Activated T-helper 1 cell treated with anti-CD3 and anti-CD28 coated beads, Interleukin-12 subunit alpha, Interleukin-12 subunit beta, Interleukin-2, Interleukin-4 antibody, amounts not matched to agents 30 ng/mL and 10 ng/mL and 1 ng/mL, durations not matched to agents 14 hours and 24 hours and 36 hours (primary cell): ENCODE measurements at places on chromosomes 16 and 17.

DNA sequence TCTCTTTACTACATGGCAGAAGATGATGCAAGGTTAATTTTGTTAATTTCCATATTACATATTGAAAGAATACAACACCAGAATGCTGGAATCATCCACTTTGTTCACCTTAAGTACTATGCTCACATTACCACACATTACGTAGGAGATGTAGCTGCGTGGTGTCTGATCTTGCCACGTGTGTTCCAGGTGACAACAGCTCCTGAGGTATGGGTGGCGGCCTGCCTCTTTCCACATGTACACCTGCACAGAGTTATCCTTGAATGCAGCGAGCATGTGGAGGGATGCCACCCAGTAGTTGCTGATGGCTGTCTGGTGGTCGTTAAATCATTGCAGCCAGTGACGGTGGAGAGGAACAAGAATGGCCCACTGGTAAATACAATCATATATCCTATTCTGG, 740.5 kb upstream of the EEF2KMT start:
- no peak for DNase-seq

- no peak for DNase-seq
Measured at GRCh38 chr16:7404217-7404616, 71.6 kb downstream of the RBFOX1 start.

- no peak for DNase-seq
Measured at GRCh38 chr17:31820691-31821435, 38.2 kb downstream of the COPRS start.

GRCh38 chr17:1273492-1274244, 3.4 kb downstream of the BHLHA9 start:
- no peak for DNase-seq

DNA sequence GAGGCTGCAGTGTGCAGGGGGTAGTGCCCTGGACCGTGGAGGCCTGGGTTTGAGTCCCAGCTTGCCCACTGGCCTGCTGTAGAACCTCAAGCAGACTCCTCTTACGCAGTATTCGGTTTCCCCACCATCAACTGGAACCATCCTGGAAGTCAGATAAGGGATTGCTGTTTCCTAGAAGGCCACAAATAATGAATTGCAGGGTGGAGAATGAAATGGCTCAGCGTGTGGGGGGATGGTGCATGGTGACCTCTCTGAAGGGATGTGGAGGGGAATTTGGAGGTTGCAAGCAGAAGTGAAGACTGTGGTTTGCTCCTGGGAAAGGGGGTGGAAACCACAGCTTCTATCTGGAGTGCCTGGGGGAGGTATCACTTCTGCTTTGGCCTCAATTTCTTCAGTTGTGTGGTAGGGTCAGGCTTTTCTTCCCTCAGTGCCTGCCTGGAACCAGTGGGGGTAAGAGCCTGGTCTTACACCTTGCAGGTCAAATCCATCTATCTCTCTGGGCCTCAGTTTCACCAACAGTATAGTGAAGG, 1.7 kb downstream of the ADGRG5 start:
- DNase-seq, result no peak

DNA sequence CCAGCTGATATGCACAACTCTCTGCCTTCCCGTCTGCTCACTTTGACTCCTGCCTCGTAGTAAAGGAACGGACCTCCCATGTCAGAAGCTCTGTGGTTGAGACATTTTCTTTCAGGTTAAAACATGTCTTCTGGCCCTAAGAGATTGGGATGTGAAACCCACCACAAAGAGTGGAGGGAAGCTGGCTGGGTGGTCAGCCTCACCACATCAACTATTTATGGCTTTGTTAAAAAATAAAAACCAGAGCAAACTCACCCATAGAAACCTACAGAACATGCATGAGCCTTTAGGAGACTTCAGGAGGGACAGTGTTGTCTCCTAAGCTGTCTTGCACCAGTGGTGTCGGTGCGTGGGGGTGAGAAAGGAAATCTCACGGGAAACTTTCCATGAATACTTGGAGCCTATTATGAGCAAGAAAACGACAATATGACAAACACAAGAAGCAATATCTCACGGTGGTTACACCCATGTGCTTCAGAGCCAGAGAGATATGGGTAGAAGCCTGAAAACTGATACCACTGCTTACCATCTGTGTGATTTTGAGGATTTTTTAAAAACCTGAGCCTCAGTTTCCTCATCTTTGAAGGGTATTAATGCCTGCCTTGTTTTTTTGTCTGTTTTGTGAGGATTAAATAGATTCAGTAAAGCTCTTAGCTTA, 61.7 kb upstream of the XYLT1 start:
- no peak for DNase-seq

DNA sequence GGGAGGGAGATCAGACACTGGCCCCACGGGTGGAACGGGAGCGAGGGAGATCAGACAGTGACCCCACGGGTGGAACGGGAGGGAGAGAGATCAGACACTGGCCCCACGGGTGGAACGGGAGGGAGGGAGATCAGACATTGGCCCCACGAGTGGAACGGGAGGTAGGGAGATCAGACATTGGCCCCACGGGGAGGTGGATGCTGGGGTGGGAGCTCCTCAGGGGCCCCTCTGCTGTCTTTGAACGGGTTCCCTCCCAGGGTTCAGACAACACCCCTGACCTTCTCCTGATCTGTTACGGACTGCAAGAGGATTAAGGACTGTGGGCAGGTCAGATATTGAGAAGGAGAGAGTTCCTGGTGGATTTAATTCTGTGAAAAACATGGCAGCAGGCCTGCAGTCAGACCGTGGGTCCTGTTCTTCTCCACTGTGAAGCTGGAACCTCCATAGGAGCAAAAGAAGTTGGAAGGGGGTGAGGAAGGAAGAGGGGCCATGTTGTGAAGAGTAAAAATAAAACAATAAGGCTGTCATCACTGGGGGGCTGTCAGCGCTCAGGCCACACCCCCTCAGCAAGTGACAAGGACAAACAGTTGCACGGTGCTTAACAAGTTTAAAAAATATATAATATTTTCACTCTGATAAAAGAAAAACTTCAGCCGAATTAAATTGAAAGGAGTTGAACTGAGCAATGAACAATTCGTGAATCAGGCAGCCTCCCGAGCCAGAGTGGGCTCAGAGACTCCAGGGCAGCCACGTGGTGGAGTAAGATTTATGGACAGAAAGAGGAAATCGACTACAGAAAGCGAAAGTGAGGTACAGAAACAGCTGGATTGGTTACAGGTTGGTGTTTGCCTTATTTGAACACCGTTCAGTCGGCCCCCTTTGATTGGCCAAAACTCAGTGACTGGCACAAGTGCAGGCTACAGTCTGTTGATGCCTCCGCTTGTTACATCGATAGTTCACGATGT, 348.7 kb upstream of the TNRC6C start:
- peak; percentile 58 for DNase-seq

DNA sequence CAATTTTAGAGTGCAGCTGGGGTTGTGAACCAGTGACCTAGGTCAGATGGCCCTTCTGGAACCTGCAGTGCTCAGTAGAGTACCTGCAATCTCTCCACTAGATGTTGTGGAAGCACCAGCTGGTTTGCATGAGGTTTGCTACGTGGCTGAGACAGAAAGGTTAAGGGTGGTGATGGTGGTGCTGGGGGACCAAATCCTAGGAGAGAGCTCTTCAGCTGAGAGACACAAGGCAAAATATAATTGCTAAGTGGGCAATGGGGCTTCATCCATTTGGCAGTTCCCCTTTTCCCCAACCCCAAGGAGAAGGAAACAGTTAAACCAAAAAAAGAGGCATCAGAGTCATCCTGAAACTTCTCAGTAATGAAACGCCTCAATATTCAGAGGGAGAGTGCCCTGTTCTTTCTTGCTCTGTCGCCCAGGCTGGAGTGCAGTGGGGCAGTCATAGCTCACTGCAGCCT, 13.9 kb downstream of the ITPRIPL2 start:
- no peak for DNase-seq

- no peak for DNase-seq
Measured at GRCh38 chr17:29150161-29150560, 30.0 kb downstream of the MYO18A start.

GRCh38 chr16:78102865-78103264, 3.4 kb downstream of the WWOX start:
- DNase-seq, result no peak

GRCh38 chr16:69443927-69444631, 19.7 kb downstream of the CYB5B start:
- no peak for DNase-seq

- DNase-seq, result no peak
Measured at GRCh38 chr16:66713076-66713475, 16.5 kb upstream of the CMTM4 start.

DNA sequence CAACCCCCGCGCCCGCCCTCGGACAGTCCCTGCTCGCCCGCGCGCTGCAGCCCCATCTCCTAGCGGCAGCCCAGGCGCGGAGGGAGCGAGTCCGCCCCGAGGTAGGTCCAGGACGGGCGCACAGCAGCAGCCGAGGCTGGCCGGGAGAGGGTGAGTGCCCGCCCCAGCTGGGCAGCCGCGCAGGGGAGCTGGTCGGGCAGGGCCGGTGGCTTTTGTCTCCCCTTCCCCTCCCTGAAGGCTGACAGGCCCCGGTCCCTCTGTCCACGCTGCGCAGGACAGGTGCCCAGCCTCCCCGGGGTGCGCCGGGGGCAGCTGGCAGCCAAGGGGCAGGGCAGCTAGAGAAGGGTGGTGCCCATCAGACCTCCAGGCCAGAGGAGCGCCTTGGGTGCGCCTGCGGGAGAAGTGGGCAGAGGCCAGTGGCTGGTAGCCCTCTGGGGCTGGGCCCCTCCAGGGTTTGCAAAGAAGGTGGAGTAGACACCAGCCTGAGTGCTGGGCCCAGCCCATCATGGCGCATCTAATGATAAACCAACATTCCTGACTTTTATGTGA, 278 bp downstream of the ITGB4 start:
- no peak for DNase-seq

- DNase-seq, result no peak
Measured at GRCh38 chr16:51755577-51756355, 604.7 kb upstream of the SALL1 start.

- no peak for DNase-seq
Measured at GRCh38 chr16:27481282-27481934, 68.3 kb downstream of the GTF3C1 start.

GRCh38 chr17:52026075-52026474, 132.4 kb downstream of the CA10 start:
- no peak for DNase-seq

DNA sequence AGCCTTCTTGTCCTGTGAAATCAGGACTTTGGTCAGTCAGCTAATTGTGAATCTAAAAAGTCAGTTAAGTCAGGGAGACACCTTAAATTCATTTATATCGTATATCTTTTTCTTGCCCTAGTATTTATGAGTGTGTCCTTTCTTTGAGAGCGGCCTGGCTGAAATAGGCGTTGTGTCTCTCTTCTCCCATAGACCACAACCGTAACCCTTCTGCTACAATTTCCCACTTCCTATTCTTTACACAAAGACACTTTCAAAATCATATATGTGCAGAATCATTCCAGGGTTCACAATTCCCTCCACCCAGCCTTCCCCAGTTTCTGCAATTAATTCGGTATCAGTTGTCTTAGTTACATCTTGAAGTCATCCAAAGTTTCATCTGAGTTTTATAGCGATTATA, 14.0 kb upstream of the COTL1 start:
- DNase-seq, result no peak
